ENCODE measurements at places on chromosomes 5 and 9.

DNA sequence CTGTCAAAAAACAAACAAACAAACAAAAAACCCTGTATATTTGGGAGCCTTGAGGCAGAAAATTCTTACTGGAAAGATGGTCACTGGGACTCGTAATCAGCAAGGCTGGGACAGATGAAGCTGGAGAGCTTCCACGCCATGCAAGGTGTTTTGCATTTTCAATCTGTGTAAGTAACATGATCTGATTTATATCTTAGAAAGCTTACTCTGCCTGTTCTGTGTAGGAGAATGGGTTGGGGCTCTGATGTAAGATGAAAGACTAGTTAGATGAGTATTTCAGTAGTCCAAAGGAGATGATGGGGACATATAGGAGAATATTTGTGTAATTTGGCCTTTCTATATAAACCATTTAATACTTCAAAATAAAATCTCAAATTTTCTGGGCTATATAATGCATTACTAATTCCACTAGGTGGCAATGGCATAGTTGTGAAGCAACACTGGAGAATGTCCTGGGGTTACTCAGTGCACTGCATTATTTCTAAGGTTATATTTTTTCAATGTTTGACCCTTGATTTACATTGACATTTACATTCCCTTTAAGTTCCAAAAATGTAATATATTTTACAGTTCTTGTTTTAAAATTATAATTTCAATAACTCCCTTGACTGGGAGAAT, 21.9 kb upstream of the FSD1L start:
- DNase-seq, result no peak

- DNase-seq, result peak; percentile 12
Observed at GRCh38 chr5:65113771-65114170, 345.0 kb downstream of the CWC27 start.

DNA sequence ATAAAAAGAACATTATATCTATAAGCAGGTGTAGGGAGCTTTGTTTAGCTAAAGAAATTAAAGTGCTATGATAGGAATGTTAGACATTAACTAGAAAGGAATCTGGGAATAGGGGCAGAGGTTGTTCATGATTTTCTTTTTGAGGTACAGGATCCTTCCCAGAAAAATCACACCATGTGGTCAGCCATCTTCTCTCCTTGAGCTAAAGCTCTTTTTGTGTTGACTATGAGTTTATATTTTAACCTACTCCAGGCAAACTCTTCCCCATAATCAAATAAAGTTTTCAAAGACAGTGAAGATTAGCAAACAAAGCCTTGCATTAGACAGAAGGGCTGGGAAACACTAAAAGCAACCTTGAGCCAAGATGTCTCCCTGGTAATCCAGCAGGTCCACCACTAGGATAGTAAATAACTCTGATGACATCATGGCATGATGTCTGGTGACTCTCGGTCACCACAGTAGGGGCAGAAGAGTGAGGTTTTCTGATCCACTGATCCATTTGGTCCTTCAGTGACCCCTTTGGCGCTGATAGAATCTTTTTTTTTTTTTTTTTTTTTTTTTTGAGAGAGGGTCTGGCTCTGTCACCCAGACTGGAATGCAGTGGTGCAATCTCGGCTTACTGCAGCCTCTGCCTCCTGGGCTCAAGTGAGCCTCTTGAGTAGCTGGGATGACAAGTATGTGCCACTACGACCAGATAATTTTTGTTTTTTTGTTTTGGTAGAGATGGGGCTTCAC, 30.6 kb upstream of the IL6ST start:
- DNase-seq, result no peak

DNA sequence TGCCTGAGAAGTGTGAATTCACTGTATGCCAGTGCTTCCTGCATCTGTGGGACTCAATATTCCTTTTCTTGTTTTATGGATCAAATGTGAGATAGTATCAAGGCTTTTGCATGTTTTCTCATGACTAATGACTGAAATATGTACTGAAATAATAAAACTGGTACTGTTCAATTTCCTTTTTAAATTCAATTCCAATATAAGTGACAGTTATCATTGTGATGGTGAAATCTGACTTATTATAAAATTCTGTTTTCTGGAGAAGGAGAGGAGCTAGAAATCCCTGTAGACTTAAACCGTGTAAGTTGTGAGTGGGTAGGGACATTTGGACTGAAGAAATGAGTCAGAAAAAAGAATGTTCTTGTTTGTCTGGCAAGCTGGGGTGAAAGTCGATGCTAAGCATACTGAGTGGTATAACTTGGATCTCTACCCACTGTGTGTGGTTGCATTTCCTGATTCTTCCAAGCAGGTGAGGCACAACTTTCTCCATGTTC, 245.2 kb downstream of the EFNA5 start:
- peak; percentile 65 for DNase-seq

GRCh38 chr9:71704796-71705195, 63.5 kb downstream of the CEMIP2 start:
- peak; percentile 90 for DNase-seq

GRCh38 chr5:11013793-11014192, 252.8 kb upstream of the DAP start:
- no peak for DNase-seq

- DNase-seq, result no peak
Observed at GRCh38 chr9:38026840-38027527, 42.0 kb downstream of the SHB start.

GRCh38 chr5:130974021-130974683, 190.9 kb downstream of the HINT1 start:
- peak; percentile 95 for DNase-seq

DNA sequence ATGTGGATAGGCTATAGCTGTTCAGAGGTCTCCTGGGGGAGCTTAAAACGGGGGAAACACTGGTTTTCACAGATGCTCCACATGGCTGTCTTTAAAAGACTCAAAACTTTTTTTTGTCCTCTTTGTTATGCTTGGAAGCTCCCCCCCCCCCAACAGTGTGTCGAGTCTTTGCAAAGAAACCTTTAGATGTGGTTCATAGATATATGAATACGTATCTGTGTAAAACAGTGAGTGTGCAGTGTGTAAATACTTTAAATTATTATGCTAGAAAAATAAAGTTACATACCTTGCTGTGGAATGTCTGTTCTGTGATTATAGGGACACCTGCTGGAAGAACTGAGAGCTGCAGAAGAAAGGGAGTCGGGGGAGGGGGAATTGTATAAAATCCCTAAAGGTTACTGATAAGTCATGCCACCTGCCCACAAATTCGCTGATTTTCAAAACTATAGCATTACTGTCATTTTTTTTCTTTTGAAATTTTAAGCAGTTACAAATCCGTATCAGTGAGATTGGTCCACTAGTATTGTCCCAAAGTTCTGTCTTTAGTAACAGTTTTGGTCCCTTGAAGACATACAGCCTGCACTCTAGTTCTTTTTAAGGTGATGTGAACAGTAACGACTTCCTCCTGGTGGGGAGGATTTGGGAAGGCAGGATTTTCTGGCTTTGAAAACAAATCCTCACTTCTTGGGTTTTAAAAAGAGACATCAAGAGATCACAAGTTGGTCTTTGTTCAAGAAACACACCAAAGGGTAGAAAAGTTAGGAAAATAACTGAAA, 22.9 kb downstream of the RGMB start:
- DNase-seq, result peak; percentile 72

- DNase-seq, result no peak
Observed at GRCh38 chr5:54040804-54041203, 269.6 kb downstream of the ARL15 start.

- DNase-seq, result no peak
Observed at GRCh38 chr5:172885597-172886340, 51.7 kb downstream of the ERGIC1 start.

DNA sequence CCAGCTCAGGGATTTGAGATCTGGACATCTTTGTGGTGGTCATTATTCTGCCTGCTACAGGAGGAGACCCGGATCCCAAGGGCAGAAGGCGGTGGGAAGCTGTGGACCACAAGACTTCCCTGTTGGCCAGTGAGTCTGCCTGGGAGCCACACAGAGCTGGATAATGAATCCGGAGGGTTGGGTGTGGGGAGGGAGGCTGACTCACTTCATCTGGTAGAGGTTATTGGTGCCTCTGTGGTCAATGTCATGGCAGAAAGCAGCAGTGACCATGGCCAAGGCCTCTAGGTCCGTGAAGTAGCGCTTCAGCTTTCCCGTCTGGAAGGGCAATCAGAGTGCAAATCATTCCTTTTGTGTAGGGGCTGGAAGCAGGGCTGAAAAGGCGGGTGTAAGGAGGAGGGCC, 58.5 kb downstream of the PDE6A start:
- DNase-seq, result no peak

GRCh38 chr9:124309667-124310084, 51.9 kb downstream of the NEK6 start:
- DNase-seq, result no peak

- DNase-seq, result no peak
Observed at GRCh38 chr5:135448791-135449507, 1.8 kb upstream of the DCANP1 start.

- peak; percentile 79 for DNase-seq
Observed at GRCh38 chr5:72653586-72653985, 146.4 kb upstream of the ZNF366 start.

- DNase-seq, result no peak
Observed at GRCh38 chr5:53355316-53355715, 125.1 kb upstream of the FST start.

DNA sequence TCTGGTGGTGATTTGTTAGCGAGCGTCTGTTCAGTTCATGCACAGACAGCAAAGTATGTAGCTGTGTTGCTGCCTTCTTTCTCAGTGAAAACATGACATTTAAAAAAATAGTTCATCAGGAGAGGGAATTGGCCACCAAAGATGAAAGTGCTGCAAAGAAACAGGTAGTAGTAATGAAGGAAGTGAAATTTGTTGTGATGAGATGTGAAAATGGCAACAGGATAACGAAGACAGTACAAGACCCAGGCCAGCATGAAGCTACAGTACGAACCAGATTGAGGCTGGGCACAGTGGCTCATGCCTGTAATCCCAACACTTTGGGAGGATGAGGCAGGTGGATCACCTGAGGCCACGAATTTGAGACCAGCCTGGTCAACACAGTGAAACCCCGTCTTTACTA, 136.0 kb downstream of the SMARCA2 start:
- DNase-seq, result no peak

- DNase-seq, result no peak
Observed at GRCh38 chr5:70440-70839, 21.5 kb upstream of the PLEKHG4B start.

DNA sequence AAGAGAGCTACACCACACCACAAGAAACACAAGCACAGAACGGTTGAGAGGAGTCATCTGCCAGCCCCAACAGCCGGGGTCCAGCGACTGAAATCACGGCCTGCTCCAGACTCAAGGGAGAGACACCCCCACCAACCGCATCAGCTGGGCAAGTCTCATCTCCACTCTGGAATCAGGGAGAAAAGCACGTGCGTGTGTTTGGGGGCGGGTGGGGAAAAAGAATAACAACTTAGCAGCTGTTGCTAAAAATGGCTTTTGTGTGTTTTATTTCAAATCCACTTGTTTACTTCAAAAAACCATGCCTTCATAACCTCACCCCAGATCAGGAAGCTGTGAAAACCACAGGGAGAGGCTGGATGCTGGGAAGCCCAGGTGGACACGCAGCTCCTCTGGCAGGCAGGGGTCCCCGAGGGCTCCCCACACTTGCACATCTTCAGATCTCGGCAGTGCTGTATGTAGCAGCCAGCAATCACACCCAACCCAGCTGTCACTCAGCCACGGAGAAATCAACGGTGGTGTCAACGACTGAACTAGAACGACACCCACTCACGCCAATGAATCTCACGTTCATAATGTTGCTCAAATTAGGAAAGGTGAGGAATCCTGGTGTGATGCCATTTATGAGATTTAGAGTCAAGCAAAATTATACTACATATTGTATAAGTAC, 19.0 kb downstream of the PNPLA7 start:
- DNase-seq, result no peak

GRCh38 chr5:141508798-141509611, 20.1 kb downstream of the PCDHGC5 start:
- peak; percentile 97 for DNase-seq

GRCh38 chr5:59522201-59522831, 371.2 kb downstream of the PDE4D start:
- no peak for DNase-seq

GRCh38 chr5:111735583-111736270, 21.3 kb downstream of the NREP start:
- DNase-seq, result peak; percentile 55

- DNase-seq, result no peak
Observed at GRCh38 chr9:117697046-117697445, 7.2 kb upstream of the TLR4 start.
